Left cardiac atrium (tissue), 4 donors: ENCODE measurements at places on chromosomes 16 and 17.

DNA sequence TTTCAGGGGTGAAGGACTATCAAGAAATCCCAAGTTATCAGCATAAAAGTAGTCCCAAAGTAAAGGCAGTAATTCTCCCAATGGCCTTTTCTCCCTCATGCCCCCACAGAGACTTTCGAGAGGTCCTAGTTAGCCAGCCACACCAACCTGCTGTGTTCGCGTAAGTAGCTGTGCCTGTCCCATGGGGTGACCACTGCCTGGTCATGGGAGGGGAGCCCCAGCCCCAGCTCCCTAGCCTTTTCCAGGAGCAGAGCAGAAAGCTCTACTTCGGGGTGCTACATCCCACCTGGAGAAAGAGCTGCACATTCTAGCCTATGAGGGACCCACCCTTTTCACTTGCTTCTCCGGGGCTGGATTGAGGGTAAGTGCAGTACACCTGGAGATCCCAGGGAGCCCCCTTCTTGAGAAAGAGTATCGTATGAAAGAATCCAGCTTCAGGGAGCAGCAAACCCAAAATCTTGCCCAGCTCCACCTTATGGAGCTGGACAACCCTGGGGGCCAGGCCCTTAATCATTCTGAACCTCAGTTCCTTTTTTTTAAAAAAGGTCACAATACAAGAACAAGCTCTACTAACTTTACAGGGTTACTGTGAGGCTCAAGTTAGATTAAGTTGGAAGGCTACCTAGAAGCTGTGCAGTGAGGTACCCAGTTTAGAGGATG is 8.6 kb upstream of the SOST start:
- no peak for DNase-seq

GRCh38 chr17:52202520-52203080 is 44.1 kb upstream of the CA10 start:
- DNase-seq = no peak

- no peak for DNase-seq
Measured at GRCh38 chr17:81483085-81483861, 29.3 kb downstream of the ACTG1 start.

GRCh38 chr16:89045181-89045815 is 48.4 kb upstream of the ACSF3 start:
- DNase-seq = no peak

DNA sequence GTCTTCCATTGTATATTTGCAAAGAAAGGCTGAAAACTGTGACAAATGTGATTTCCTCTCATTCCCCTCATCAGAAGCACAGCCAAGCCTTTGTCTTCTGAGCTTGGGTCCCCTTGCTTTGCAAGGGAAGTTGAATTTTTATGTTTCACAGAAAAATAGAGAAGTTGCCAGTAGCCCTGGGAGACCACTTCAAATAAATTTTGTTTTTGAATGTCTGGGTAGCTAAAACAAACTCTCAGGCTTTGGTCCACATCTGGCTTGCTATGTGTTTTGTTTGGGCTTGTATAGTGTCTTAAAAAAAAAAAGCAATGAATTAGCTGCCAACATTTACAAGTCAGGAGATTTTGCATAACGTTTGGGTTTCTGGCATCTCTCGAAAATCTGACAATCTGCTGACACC is 24.1 kb downstream of the PIK3R6 start:
- no peak for DNase-seq

GRCh38 chr16:12235110-12235509 is 258.6 kb downstream of the SNX29 start:
- no peak for DNase-seq

GRCh38 chr17:41549596-41550039 is 21.5 kb upstream of the KRT19 start:
- DNase-seq = no peak
